HCT116 (cell line): ENCODE measurements at places on chromosomes 1 and 21. TPM values are rescaled to one million over a fixed set of nuclear protein-coding genes. Genes with fewer than 3 reads are reported as not detected.

DNA sequence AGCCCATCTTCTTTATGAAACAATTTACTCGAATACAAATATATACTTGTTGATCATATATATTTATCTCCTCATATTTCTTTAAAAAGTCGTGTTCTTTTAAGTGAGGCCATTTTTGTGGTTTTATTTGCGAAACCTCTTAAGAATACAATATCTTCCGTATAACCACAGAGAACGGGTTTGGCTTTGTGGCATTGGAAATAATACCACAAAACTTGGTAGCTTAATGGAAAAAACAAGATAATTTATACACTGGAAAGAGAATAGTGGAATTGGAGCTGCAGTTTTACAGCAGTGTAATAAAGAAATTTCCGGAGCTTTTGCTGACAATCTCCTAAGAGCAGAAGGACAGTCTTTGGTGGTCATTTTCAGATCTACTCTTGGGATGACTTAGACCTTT lies 29.4 kb downstream of the PTGFR start:
- no peaks in the 10 kb centered on the region for H3K27me3 ChIP-seq
- H3K36me3 ChIP-seq: no peaks in the 10 kb centered on the region
- H3K4me3 ChIP-seq: no peak overlapping the region
- H3K27ac ChIP-seq: no peak overlapping the region
- H3K4me1 ChIP-seq: no peaks in the 10 kb centered on the region

The NBL1 gene
- total RNA-seq: 75.4 TPM

GRCh38 chr1:183106166-183106565 lies 79.9 kb upstream of the LAMC2 start:
- no peaks in the 10 kb centered on the region for H3K27me3 ChIP-seq
- no peak overlapping the region for H3K27ac ChIP-seq
- no peaks in the 10 kb centered on the region for H3K4me1 ChIP-seq

- H3K4me1 ChIP-seq: peaks cover 10% of the 10 kb centered on the region
- DNase-seq: no peak
These were observed 3.7 kb upstream of the SEC16B start for GRCh38 chr1:177973585-177973984.

DNA sequence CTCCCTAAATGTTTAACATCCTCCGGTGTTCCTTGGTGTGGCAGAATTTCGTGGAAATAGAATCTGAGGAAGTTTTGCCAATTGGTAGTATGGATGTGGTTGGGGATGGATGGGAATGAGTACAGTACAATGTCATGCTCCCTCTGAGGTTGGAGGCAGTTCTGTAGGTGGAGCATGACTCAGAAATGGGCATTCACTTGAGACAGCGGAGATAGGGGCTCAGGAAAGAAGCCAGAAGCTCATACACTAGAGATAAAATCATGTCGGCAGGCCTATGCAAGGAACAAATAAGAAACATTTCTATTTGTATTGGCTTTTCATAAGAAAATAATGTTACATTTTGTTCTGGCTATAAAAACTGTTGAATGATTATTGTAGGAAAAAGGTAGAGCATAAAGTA lies 196.0 kb downstream of the URB2 start:
- no peaks in the 10 kb centered on the region for H3K27me3 ChIP-seq
- no peak for DNase-seq
- no peak overlapping the region for H3K4me3 ChIP-seq
- no peaks in the 10 kb centered on the region for H3K36me3 ChIP-seq

The TMEM61 gene
- total RNA-seq: 4.4 TPM
